Activated CD4-positive, alpha-beta memory T cell treated with anti-CD3 and anti-CD28 coated beads for 36 hours (primary cell): ENCODE measurements at places on chromosomes 2 and 18.

DNA sequence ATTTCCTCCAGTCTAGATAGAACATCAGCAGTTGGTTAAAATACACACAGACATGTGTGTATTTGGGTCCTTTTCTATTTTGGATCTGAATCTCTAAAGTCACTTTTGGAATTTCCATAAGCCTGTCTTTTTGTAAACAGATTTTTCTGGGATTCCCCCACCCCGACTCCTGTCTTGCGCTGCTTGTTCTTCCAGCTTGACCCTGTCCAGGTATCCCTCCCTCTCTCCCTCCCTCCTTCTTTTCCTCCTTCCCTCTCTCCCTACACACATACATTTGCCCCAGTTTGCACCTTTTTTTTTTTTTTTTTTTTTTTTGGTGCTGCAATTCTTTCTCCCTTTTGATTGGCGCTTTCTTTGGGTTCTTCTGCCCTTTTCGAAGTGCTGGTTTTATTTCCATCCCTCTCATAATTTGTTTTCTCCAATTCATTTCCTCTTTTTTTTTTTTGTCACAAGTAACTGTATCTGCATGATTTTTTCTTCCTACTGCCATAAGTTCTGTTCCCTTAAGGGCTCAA, 114.8 kb upstream of the SERTAD2 start:
- no peak for DNase-seq

DNA sequence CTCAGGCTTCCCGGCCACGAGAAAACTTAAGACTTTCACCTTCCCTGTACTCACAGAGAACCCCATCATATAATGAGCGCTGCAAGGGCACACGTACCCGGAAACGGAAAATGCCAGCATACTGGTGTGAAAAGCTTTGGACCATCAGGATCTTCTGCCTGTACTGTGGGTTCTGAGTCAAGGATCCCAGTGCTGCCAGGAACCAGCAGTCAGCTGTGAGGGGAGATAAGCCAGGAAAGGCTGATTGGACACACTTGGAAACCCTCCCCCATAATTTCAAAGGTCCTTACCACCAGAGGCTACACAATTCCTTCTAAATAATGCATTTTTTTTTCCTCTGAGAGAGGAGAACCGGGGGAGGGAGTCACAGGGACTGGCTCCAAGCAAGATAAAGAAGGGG, 31.4 kb downstream of the CAPN13 start:
- no peak for DNase-seq

DNA sequence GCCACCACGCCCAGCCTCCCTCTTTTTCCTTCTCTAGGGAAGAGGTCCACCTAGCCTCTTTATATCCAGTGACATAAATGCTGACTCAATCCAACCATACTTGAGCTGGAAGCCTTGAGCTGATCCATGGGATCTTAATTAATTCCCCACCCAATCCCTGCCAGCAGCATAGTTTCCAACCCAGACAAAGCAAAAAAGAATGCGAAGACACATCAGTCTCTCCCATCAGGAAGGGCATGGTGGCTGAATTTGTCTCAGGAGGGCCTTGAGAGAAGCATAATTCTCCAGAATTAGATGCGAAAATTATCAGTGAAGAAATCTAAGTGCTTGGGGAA, 22.5 kb downstream of the CASP10 start:
- no peak for DNase-seq

DNA sequence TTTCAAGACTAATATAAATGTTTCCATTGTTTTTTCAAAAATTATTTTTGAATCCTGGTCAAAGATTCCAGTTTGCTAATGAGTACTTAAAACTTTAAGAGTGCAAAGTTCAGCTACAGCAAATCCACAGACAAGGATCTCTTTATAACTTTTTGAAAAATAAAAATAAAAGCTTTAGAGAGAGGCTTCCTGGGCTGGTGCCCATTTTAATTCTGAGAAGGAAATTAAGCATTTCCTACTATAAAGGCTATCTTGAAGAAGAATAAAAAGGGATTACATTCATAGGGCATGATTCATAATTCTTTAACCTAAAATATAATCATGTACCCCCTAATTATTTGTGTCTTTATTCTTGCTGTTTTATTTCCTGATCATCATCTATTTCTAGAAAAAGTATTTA, 38.2 kb downstream of the DNAJC10 start:
- DNase-seq: no peak

GRCh38 chr18:11178951-11179549, 29.7 kb upstream of the PIEZO2 start:
- DNase-seq: no peak

DNA sequence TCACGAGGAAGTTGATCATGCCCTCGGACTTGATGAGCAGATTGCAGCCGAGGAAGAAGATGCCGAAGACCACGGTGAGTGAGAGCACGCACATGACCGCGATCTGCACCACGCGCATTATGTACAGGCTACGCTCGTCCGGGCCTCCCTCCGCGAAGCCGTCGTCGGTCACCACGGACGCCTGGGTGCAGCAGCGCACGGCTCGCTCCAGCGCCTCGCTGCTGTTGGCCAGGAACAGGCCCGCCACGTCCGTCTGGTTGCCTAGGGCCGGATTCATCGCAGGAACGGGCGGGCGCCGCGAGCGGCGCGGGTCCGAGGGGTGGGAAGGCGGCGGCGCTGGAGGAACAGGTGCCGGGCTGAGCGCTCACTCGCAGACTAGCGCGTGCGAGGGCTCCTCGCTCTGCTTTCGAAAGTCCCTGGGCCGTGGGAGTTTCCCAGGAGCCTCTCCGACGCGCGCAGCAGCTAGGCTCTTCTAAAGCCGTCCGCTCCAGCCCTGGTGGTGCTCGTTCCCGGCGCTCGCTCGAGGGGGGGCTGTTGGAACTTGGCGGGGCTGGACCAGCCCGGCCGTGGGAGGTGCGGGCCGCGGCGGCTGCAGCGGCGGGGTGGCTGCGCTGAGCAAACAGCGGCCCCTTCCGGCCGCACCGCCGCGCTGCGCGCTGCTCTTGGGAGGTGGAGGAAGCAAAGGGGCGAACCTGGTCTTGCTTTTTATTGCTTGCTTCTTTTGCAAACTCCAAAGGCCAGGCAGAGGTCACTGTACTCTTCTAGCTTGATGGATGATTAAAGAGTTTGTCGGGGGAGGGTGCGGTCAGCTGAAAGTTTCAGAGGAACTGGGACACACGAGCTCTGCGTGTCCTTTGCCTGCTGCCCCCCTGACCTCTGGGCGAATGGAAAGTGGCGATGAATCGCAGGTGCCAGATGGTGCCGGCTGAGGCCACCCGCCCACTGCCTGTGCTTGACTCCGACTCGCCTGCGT, at the start of gene RPRM:
Gene RPRM (minus strand): TSS at position 474 of the 973 bp plus-strand sequence. CDS start 197 bp downstream, at position 277.
- DNase-seq: peak; percentile 66

DNA sequence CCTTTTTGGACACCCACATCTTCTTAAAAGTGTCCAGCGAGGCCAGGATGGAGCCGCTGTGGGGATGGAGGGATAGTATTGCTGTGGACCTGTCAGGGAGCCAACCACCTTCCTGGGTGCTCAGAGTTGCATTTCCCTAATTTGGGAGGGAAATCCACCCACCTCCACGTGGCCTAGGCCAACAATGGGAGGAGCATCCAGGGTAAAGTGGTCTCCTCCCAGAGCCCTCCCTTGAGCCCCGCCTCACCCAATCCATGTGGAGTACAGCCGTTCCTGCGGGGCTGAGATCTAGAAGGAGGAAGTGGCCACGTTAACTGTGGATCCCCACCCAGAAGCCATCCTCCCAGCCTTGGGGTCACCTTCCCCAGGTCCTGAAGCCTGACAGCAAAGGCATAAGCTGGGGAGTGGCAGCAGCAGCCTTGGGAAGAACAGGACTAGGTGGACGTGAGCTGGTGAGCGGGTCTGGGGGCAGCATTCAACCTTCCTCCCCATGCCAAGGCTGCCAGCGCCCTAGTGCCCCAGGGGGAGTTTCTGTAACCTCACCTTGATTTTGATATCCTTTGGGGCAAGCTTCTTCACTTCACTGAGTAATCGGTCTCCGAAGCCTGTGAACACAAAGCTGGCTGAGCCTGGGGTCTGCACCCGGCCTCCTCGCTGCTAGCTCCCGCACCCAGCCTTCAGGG, 6.8 kb downstream of the ACTR1B start:
- DNase-seq: no peak

- no peak for DNase-seq
Measured at GRCh38 chr2:218259099-218259961, 1.5 kb upstream of the GPBAR1 start.
